Effector memory CD8-positive, alpha-beta T cell (primary cell): ENCODE measurements at places on chromosomes 7 and 10.

DNA sequence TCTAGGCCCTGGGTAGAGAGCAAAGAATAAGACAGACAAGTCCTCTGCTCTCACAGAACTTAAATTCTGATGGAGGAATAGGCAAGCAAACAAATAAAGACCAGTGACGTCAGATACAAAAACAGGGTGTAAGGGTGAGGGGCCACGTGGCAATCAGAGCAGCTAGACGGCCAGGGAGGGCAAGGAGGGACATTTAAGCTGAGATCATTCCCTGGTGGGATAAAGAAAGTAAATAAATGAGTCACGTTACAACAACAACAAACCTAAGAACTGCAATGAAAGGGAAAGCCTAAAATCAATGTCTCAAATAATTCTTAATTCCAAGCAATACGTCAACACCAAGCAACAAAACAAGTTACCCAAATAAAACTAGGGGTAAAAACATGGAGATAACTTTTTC lies 21.8 kb downstream of the STN1 start:
- no peak for DNase-seq

- no peak for DNase-seq
Observed at GRCh38 chr10:16949816-16950215, 132.6 kb upstream of the RSU1 start.

GRCh38 chr10:102644646-102645387 lies 538 bp downstream of the TRIM8 start:
- DNase-seq: peak; percentile 79

DNA sequence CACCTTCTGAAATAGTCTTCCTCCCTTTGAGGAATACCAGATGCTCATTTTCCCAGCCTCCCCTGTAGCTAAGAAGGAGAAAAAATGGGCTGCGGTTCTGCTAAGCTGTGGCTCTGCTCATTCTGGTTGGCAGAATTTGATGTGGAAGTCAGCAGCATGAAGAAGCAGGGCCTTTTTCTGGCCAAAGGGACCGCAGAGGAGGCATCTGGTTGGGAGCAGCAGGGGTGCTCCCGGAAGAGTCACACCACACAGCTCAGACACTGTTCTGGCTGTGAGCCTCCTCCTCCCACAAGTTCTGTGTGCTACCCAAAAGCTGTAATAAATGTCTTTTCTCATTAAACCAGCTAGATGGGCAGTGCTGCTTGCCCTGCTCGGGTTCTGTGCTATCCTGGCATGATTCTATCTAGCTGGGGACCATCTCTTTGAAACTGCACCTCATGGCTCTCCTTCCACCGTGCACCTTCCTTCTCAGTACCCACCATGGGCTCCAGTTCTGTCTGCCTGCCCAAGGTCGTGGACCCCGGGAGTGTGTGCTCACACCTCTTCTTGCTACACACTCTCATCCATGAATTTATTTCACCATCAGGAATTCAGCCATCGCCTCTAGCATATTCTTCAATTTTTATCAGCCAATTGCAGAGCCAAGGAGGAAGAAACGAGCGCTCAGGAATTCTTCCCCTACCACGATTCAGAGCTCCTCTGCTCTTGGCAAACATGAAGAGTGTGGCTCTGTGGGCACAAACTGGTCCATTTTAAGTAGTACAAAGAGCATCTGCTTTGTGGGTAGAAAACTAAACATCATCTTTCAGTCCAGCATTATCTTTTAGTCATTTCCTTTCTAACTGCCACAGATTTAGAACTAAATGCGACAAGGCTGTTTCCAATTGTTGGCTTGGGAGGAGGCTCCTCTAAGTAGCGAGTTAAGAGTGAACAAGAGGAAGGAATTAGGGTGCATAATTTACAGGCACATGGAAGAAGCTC lies 76.9 kb downstream of the FAM171A1 start:
- no peak for DNase-seq

- no peak for DNase-seq
Observed at GRCh38 chr10:73379064-73379748, 20.5 kb upstream of the CFAP70 start.

DNA sequence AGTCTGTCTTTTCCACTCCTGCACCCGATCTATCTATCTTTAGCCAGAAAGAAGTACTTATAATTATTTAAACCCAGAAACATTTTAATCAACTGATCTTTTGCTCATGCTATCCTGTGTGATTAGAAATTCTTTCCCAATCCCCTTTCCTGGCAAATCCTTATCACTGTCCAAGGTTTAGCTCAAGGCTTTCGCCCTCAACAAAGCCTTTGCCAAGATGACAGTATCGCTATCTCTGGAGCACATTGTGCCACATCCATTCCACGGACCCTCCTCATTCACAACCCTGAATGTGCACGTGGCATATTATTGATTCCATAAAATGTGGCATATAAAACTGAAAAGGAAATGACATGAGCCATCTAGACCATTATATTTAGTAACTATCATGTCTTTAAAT lies 71.3 kb downstream of the PTN start:
- DNase-seq: no peak

- DNase-seq: no peak
Observed at GRCh38 chr10:60905580-60905979, 38.4 kb downstream of the RHOBTB1 start.

GRCh38 chr10:7945469-7946187 lies 108.9 kb upstream of the GATA3 start:
- DNase-seq: no peak

- DNase-seq: no peak
Observed at GRCh38 chr10:6769704-6770417, 189.8 kb upstream of the PRKCQ start.

- DNase-seq: no peak
Observed at GRCh38 chr7:151091988-151092387, 5.7 kb downstream of the AGAP3 start.

DNA sequence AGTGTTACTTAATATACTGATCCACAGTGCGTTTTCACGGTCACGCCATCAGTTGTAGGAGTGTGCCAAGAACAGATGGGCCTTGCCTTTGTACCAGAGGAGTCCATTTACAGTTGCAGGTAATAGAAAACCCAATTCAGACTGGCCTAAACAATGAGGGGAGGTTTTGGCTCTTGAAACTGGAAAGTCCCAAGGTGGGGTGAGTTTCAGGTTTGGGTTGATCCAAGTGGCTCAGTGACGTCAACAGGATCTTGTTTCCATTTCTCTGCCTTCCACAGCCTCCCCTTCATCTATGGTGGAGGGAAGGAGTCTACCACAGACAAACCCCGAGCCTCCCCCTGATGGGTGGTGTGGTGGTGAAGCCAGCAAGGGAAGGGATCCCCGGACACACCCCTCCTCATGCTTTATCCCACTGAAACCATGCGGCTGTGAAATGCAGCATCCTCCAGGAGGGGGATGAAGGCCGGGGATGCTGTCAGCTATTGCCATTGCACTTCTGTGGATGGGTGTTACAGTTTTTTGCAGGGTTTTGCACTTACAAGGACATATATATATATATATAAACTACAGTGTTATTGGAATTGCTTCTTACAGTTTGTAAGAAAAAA lies 14.8 kb upstream of the SH2D4B start:
- DNase-seq: no peak

- no peak for DNase-seq
Observed at GRCh38 chr10:119807960-119808697, 64.5 kb downstream of the MCMBP start.

GRCh38 chr10:78475437-78475836 lies 441.8 kb downstream of the RPS24 start:
- no peak for DNase-seq

DNA sequence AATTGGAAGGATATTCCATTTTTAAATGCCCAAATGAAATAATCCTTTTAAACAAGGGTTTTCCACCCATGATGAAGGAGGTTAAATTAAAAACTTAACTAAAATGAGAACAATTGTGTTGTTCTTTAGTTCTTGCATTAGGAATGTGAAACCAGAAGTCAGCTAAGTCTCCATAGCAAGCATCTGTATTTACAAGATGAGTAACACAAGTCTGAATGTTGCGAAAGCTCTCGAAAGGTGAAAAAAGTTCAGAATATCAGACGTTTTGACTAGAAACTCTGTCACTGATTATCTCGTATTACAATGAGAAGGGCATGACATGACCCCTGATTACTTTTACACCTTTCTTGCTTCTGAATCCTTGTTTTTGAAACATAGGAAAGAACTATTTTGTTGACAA lies 149.6 kb downstream of the BICC1 start:
- DNase-seq: no peak

- no peak for DNase-seq
Observed at GRCh38 chr7:116653646-116654045, 18.4 kb upstream of the MET start.

DNA sequence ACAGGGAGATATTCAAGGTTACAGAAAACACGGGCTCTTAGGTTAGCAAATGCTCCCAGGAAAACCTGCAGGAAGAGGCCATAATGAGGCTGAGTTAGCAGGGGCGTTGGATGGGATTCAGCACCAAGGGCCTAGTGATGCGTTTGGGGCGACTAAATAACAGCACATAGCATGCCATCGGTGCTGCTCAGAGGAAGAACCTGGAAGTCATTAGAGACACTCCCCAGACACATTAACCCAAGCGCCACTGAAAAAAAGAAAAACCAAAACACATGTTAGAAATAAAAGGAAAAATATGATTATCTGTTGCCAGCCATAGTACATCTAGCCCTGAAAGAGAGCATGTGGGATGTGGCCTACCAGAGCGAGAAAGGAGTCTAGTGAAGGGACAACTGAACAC lies 28.8 kb upstream of the OPALIN start:
- no peak for DNase-seq

GRCh38 chr7:35285799-35286198 lies 31.9 kb upstream of the TBX20 start:
- DNase-seq: no peak

GRCh38 chr7:44909596-44910389 lies 24.5 kb upstream of the PURB start:
- DNase-seq: no peak

GRCh38 chr10:127578259-127578960 lies 29.3 kb downstream of the NPS start:
- DNase-seq: no peak

GRCh38 chr10:55369670-55370420 lies 568.8 kb upstream of the PCDH15 start:
- no peak for DNase-seq

GRCh38 chr7:117362294-117362888 lies 39.5 kb upstream of the WNT2 start:
- no peak for DNase-seq

DNA sequence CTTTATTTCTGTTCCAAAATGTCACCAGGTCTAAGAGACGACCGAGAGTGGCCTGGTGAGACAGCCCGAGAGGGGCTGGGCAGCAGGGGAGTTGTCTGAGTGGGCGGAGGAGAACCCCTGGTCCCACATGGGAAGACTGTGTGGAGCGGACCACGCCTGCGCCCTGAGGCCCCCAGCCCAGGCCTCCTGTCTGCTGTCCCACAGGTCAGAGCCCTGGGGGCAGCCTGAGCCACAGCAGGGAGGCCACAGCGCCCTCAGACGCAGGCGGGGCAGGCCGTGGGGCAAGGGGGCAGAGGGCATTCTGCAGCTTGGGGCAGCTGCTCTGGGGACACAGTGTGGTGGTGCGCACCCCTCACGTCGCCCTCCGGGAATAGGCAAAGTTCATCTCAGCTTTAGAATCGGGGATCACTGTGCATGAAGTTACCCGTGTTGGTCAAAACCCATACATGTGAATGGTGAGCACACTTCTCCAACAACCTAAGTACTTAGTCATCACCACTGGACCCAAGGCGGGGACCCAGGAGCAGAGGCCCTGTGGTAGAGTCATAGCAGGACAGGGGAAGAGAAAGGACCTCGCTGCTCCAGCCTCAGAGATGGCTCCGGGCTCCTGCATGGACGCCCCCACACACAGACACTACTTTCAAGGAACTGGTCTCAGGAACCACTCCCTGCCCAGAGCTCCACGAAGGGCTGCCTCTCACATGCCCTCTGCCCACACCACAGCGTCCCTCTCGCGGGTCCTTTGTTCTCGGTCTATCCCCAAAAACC lies 214.7 kb downstream of the ELFN1 start:
- DNase-seq: no peak

DNA sequence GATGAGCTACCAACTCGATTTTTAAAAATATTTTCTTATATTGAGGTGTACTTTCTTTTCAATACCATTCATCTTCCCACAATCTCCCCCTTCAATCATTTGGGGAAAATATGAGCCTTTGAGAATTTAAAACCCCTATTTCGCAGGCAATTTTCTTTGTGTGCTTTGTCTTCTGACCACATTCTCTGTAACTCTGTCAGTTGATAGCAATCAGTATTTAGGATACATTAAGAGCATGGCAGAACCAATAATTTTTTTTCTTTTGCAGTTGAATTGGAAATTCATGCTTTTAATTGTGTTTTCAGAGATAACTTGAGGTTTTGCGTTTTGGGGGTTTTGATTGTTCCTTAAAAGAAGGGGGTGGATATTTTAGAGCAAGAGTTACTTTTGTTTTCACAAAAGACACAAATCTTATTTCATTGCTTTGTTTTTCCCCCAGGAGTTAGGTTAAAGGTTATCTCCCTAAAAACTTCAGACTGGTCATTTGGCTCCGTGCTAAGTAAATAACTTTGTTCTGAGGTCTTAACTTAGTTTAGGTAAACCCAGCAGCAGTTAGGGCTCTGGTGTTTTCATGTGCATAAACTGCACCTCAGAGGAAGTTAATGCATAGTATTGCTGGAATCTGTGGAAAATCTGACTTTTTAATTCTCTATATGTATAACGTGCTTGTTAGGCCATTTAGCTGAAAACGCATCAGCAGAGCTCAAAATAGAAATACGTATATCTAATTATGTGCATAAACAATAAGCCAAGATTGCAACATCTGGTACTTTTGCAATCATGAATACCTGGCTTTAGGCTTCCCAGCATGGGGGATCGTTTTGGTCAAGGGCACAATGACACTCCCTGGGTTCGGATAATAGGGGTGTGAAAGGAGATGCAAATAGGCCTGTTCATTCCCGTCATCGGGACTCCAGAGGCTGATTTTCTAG lies 676.4 kb upstream of the ANKRD30A start:
- DNase-seq: no peak

- peak; percentile 74 for DNase-seq
Observed at GRCh38 chr10:17023386-17024298, 106.0 kb downstream of the CUBN start.

GRCh38 chr7:37786741-37787569 lies 61.4 kb upstream of the NME8 start:
- no peak for DNase-seq

- DNase-seq: no peak
Observed at GRCh38 chr7:33425929-33426678, 296.7 kb downstream of the BBS9 start.

DNA sequence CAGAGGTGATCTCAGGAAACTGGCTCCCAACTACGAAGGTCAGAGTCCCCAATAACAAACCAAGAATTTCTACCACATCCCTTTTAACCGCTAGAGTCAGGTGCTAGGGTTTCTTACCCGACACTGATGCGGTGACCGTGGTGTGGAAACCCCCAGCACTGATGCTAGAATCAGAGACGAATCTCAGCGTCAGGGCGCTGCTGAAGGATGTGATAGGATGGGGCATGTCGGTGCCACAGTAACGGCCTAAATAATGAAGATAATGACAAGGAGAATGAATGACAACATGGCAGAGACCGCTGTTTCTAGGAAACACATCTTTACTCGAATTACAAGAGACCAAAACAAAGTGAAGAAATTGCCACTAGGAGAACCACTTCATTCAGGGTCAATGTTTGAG lies 131.1 kb upstream of the RSU1 start:
- peak; percentile 68 for DNase-seq
